ENCODE measurements at places on chromosomes 5 and 9.
A peak's percentile ranks its signal among the peaks of the same experiment; 100 is the strongest.

DNA sequence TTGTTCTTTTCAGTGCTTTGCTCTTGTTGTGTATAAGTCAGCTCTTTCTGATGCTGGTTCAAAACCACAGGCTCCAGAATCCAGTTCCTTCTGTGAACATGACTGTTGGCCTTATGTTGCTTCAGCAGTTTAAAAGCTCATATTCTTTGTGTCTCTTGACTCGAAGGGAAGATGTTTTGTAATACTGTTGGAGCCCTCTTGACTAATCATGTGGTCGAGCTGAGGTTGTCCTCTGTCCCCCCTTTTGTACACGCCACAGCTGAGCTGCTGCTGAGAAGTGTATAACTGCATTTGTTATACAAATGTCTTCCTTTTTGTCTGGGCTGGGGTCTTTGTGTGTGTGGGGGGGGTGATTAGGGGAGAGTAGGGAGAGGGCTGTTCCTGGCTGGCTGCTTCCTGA is 35.8 kb downstream of the SLC36A1 start:
- DNase-seq, result no peak

- no peak for DNase-seq
These were observed 176.4 kb downstream of the NSG2 start for GRCh38 chr5:174221946-174222345.

- no peak for DNase-seq
These were observed 1.1 kb upstream of the ARSI start for GRCh38 chr5:150303660-150304386.

DNA sequence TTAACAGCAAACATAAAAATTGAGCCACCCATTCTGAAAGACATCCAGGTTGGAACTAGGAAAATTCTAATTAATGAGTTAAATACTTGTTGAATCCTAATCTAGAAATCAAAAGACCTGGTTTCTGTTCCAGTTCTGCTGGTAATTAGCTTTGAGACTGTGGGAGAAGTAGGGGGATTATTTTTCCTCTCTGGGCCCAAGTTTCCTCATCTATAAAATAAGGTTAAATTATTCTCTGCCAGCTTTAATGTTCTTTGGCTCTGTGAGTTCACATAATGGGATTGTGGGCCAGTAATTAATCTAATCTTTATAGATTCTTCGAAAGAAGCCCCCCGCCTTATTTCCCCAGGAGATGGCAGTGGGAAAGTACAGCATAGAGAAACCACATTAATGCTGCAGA is 104.6 kb downstream of the ENC1 start:
- DNase-seq, result no peak

DNA sequence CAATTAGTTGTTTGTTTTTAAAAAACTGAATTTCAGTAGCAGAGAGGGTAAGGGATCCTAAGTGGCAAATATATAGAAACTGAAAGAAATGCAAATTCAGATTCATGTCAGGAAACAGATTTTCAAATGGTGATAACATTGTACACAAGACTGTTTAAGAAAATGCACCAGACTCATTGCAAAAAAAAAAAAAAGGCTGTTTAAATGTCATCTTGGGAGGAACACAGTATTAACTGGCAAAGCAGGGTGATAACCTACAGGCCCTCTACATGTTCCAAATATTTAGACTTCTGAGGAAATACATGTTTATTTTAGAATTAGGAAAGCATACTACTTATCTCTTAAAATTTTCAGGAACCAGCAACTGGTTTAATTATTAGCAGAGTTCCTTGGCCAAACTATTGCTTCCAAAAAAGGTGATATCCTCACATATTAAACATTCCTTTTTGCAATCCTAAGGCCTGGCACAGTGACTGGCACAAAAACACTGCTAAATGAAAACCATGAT is 114.5 kb downstream of the TSSK1B start:
- no peak for DNase-seq

DNA sequence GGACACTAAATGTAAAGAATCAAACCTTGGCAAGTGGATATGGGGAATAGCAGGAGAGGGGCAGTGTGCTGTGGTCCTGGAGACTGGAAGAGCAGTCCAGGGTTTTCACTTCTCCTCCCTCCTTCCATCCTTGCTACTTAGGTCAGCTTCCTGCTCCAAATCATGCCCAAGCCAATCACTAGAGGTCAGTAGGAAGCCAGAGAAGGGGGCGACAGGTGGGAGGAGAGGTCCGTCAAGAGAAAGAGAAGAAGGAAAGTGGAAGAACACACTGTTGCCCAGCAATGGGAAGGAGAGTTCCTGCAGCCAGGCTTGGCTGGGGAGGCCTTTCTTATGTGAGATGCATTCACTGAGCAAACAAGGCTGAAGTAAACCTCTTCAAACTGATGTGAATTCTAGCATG is 289.6 kb downstream of the DTWD2 start:
- DNase-seq, result no peak

DNA sequence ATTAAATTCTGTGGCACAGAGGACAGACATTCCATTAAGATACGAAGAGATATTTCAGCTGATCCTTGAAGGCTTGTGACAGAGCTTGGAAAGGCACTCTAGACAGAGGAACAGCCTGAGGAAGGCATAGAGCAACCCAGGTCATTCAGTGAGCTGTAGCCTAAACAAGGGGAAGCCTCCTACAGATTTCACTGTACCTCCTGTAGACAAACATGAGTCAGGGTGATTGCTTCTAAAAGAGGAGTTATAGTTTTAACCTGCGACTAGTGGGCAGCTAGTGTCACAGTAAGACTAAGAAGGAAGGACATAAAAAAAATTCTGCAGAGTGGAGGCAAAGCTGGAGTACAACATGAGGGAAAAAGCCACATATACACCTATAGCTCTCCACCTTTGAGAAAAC is 43.5 kb upstream of the ANKDD1B start:
- DNase-seq, result peak; percentile 62

DNA sequence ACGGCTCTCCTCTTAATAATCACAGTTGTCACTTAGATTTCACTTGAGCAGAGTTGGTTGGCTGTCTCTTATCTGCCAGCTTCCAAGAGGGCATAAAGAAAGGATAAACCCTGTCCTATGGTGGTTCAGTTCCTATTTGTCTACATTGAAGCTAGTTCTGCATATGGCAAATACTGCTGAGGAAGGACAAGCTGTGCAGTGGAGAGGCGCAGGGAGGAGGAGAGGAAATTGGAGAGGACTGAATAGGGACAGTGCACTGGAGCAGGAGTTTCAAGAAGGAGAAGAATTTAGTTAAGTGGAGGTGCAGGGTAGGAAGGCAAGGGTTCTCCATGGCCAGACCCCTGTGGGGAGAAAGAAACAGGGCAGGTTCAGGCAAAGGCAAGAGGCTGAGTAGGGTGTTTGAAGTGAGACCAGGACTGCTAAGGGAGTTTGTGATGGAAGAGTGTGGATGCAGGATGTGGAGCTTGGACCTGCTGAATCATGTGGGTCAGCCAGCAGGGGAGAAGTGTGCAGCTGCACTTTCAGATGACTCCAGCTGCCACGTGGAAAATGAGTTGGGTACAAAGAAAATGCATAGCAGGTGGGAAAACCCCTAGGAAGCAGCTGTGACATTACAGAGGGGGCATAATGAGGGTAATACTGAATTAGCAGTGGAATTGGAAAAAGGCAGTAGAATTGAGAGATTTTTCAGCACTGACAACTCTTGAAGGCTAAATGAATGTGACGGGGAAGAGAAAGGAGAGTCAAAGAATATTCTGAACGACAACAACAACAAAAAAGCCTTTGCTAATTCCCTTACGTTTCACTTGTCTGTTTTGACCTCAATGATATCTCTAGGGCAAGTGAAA is 66.8 kb downstream of the MAMDC2 start:
- DNase-seq, result peak; percentile 46

GRCh38 chr9:84235511-84235910 is 105.0 kb downstream of the SLC28A3 start:
- no peak for DNase-seq

Data from EH (cell line).